Panc1 (cell line): ENCODE measurements at places on chromosomes 7 and 10. TPM values are rescaled to one million over a fixed set of nuclear protein-coding genes. Genes with fewer than 3 reads are reported as not detected.
A peak's percentile ranks its signal among the peaks of the same experiment; 100 is the strongest.

The AGR2 gene
- 147 TPM for total RNA-seq

The KCNH2 gene
- 1.8 TPM for total RNA-seq

- peaks cover 24% of the 10 kb centered on the region for H3K4me1 ChIP-seq
- no peak for DNase-seq
- H3K36me3 ChIP-seq = no peaks in the 10 kb centered on the region; the same call in 1 of the 2 replicates
Measured at GRCh38 chr7:38178695-38179344, 775 bp downstream of the STARD3NL start.

DNA sequence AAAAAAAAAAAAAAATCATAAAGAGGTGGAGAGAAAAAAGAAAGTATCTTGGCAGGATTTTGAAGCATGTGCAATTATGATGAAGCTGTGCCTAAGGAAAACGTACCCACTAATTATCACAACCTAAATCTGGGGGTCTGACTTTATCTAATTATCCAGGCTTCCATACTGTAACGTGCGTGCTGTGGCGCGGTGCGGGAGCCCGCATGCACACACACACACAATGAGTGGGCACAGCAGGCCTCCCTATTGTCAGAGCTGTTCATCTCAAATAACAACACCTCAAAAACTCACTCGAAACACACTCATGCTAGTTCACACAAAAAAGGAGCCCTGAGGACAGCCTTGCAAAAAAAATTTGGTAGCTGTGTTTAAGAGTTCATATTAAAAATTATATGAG, 31.9 kb downstream of the BEND7 start:
- no peaks in the 10 kb centered on the region for H3K36me3 ChIP-seq
- H3K4me3 ChIP-seq = no peak overlapping the region
- no peaks in the 10 kb centered on the region for H3K27me3 ChIP-seq
- H3K27ac ChIP-seq = no peak overlapping the region

GRCh38 chr7:3548815-3549214, 247.8 kb downstream of the SDK1 start:
- H3K36me3 ChIP-seq = no peaks in the 10 kb centered on the region
- H3K4me3 ChIP-seq = no peak overlapping the region
- DNase-seq = no peak

DNA sequence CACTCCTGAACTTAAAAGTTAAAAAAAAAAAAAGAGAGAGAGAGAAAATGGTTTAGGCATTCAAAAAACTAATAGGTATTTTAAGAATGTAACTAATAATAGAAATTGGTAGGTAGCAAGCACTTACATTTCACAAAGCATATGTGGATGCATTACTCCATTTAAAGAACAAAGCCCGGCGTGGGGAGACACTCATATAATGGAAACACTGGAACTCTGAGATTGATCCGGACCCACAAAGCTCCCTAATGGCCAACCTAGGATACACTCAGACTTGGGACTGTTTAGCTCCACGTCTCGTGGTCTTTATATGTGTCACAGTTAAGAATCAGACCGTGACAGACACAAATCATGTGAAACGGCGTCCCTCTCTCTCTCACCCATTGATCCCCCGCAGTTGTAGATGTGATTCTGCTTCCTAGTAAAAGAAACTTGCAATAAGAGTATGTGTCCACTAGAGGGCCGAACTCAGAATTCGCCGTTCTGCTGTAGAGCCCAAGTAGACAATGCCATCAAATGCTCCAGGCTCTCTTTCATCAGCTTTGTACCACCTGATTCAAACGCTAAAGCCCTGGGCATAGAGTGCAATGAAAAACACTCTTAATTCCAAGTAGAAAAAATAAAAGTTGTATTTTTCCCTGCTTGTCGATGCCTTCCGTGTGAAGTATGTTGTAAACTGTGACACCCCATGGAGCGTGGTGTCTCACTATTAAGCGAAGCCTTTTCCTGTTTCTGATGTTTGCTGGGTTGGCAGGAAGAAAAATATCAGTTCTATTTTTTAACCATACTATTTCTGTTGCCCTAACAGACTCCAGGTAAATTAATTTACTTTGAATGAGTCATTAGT, 429.0 kb upstream of the MTPN start:
- H3K27me3 ChIP-seq = no peaks in the 10 kb centered on the region
- no peak overlapping the region for H3K4me3 ChIP-seq
- H3K36me3 ChIP-seq = no peaks in the 10 kb centered on the region
- H3K27ac ChIP-seq = no peak overlapping the region
- peak; percentile 50 for DNase-seq
